ENCODE measurements at places on chromosomes 2 and 18.

DNA sequence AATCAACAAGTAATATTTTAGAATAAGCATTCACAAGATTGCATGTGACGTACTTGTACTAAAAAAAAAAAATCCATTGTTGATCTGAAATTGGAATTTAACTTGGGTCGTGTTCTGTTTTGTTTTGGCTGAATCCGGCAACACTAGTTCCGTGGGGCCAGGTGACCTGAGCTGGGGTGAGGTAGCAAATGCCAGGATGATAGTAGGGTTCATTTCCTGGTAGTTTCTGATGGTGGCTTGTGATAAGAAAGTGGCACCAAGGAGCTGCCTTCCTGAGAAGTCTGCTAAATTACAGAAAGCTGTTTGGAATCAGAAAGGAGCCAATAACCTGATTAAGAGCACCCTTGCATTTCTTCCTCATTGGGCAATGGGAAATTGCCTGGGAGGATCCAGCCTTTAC is 126.4 kb upstream of the DLX2 start:
- DNase-seq = no peak

DNA sequence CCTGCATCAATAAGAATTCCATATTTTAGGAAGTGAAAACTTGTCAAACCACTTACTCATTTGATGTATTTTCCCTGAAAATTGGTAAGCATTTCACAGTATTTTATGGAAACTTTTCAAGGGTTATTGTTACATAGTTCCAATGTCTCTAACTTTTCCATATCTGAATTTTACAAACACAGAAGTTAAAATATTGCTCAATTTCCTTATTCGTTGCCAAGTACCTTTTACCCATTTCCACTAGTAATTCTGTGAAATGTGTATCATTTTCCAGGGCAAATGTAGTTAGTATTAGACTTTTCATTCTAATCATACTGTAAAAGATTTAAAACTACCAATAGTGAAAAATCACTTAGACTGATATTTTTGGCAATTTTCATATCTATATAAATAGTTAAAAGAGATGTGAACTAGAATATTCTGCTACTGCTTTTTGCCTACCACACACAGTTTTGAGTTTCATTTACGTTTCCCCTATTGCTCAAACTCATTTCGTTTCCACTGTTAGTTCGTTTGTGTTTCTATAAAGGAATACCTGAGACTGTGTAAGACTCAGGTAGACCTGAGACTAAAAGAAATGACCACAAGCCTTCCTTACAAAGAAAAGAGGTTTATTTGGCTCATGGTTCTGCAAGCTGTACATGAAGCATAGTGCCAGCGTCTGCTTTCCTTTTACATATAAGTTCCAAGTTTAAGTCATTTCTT is 86.3 kb downstream of the PMS1 start:
- no peak for DNase-seq

GRCh38 chr2:70003093-70003830 is 41.8 kb upstream of the ASPRV1 start:
- no peak for DNase-seq

GRCh38 chr2:217568289-217568971 is 434.4 kb downstream of the TNS1 start:
- DNase-seq = no peak

- DNase-seq = no peak
Measured at GRCh38 chr2:237485304-237485703, 1.7 kb upstream of the MLPH start.

- no peak for DNase-seq
Measured at GRCh38 chr2:128640845-128641360, 322.2 kb upstream of the HS6ST1 start.

GRCh38 chr18:79855147-79855933 is 57.6 kb downstream of the KCNG2 start:
- no peak for DNase-seq

DNA sequence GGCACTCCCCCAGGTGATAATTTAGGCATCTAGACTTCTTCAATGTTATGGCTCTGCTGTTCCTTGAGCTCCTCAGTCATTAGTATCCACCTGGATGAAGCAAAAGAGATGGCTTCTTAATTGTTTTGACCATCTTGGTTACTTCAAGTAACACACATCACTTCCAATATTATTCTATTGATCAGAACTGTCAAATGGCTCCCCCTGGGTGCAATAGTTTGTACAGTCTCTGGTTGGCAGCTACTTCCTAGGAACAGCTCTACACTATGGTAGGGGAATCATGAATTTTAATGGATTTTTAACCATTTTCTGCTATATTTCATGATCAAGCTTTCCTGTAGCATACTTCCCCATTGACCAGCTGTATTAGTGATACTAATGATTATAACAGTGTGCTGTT is 157.0 kb downstream of the NYAP2 start:
- no peak for DNase-seq
